ENCODE measurements at places on chromosomes 7 and 10.
A peak's percentile ranks its signal among the peaks of the same experiment; 100 is the strongest.

- DNase-seq: no peak
Measured at GRCh38 chr7:16344927-16345326, 76.4 kb downstream of the CRPPA start.

DNA sequence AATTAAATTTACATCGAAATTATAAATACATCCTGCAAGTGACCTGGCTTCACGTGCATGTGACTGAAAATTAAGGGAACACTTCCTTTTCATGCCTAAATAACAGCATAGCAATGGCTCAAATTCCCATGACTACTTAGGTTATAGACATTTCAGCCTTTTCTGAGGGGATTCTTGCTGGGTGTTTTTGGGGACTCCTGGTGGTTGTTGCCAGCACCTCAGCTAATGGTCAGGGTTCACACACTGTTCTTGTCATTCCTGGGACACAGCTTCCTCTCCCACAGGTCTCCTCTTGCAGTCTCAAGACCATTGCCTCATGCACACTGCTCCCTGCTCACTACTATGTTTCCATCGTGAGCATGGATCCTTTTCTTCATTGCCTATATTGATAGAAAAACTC, 148.9 kb upstream of the GLI3 start:
- peak; percentile 5 for DNase-seq

DNA sequence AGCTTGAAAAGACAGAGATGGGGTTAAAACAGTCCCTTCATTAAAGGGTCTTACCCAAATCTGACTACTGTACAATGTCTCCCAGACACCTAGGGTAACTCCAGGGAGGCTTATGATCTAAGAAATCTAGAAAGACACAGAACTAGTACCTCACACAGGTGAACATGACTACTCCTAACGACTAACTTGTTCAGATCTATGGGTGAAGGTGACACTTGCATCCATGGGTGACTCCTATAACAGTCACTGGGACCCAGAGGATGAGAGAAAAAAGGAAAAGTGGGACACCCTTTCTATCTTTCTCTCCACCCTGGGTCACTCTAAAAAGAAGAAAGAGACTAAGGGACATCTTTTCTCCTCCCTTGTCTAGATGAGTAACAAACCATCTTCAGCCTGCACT, 19.2 kb downstream of the AKR1C8 start:
- no peak for DNase-seq

DNA sequence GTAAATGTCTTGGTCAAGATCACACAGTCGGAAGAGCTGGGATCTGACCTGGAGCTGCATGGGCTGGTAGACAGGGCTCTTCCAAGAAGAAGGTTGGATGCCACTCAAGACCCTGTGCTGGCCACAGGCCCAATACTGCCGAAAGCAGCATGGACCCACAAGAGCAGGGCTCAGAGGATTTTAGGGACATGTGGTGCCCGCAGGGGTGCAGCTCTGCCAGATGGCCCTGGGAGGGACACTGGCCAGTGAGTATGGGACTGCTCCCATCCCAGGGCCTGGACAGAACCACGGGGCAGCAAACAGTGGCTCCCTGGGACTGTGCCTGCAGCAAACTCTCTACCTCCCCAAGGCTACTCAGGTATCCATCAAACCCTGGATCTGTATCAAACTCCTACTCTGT, 12.4 kb downstream of the MAT1A start:
- DNase-seq: no peak

GRCh38 chr7:112334366-112334765, 115.9 kb upstream of the IFRD1 start:
- DNase-seq: no peak

GRCh38 chr10:60185421-60185820, 204.3 kb downstream of the ANK3 start:
- DNase-seq: no peak
